ENCODE measurements at places on chromosomes 3 and 15.

- no peak for DNase-seq
Observed at GRCh38 chr15:100668348-100668745, 66.0 kb downstream of the ASB7 start.

- no peak for DNase-seq
Observed at GRCh38 chr3:183553334-183554026, 2.0 kb downstream of the KLHL6 start.

DNA sequence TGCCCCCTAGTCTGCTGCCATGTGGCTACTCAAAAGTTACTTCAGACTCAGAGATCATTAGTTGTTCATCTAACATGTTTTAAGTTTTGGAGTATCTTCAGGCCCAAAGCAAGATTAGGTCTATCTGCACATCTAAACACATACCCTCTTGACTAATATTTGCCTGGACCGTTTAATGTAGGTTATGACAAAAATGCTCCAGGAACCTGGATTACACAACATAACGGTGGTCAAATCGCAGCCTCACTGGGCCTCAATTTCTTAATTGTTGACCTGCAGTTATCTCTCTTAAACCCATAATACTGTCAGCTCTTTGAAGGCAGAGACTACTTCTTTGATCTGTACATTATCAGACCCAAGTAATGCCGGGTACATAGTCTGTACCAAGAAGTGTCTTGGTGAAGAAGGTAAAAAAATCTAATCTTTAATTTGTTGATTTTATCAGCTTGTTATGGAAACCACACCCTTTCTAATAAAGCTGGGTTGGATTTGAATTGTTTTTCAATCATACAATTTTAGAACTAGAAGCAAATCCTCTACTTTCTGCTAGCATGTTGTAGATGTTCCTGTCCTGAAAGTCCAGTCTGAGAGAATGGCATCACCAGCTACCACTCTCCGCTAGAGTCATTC, 3.6 kb downstream of the SNRK start:
- no peak for DNase-seq

- DNase-seq, result no peak
Observed at GRCh38 chr15:98513428-98513986, 134.8 kb upstream of the IGF1R start.

- DNase-seq, result no peak
Observed at GRCh38 chr3:70702132-70702531, 389.7 kb upstream of the MDFIC2 start.

DNA sequence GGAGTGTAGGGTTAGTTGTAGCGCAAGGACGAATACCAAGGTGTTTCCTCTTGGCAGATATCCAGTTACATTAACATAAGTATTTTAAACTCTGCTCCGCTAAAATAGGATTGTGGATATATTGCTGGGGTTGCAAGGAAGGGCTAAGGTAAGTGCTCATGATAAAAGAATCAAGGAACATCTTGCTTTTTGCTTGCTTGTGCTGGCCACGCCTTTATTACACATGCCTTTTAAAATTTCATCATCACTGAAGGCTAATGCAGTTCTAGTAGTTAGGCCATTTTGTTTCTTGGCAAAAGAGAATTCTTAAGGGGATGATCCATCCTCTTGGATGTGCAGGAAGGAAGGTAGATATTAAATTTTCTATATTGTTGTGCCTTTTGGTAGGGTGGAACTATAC, 415.6 kb upstream of the TPM1 start:
- DNase-seq, result no peak

- DNase-seq, result no peak
Observed at GRCh38 chr3:46222435-46223161, 14.5 kb upstream of the CCR1 start.

DNA sequence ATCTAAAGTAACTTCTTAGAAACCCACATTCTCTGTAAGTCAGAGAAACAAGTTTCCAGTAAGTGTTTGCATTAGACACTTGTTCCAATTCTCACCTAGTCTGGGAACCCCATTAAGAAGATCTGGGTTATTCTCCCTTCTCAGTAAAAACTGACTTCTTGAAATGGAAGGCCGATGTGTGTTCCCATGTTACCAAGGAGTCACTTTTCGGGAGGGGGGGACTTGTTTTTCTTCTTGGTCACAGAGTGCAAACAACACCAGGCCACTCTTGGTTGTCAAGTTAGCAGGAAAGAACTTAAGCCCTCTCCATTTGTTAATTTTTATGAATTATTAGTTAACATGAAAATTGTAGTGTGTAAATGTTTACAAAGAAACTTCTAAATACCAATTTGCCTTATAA, 55.6 kb downstream of the ITPR1 start:
- no peak for DNase-seq

GRCh38 chr3:126944089-126944965, 38.6 kb upstream of the PLXNA1 start:
- DNase-seq, result no peak

GRCh38 chr3:189853906-189854305, 222.7 kb downstream of the TP63 start:
- DNase-seq, result no peak

- DNase-seq, result no peak
Observed at GRCh38 chr3:168239287-168239686, 143.6 kb upstream of the GOLIM4 start.

DNA sequence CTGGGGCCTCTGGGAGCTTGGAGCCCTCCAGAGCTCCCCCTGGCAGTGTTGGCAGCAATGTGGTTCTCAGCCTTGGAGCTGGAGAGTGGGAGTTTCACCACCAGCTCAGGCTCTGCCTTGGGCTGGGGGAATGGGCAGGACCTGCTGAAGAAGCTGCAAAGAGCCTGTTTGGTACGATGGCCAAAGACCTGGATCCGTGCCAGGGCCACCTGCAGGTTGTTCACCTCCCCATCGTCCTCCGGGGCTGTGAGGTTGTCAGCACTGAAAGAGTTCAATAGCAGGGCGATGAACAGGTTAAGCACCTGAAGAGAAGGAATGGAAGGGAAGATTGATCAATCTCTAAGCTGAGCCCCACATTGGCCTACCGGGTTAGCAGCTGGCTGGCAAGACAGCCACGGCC, 77.3 kb upstream of the SCN5A start:
- no peak for DNase-seq

DNA sequence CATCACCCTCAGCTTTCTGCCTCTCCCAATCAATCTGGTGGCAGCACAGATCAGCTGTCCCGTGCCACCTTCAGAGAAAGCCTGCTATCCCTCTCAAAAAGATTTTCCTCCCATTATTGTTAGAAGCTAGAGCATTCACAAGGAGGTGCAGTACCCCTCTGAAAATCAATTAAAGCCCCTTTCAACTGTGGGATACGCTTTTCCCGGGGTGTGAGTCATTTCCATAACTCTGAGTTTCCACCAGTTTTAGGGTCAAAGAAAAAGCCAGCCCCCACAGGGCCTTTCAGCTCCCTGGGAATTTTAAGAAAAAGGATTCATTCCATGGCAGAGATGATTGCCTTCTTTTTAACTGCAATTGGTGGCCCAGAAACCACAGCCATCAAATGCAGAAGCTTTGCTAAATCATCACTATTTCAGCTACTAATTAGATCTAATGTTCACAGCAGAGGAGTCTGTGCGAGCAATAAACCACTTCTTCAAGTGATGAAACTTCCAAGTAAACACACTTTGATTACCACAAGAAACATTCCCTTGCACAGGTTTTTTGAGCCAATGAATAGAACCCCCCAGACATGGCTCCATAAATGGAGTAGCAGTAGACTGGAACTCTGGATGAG, 270.0 kb upstream of the TPRG1 start:
- DNase-seq, result peak; percentile 36

DNA sequence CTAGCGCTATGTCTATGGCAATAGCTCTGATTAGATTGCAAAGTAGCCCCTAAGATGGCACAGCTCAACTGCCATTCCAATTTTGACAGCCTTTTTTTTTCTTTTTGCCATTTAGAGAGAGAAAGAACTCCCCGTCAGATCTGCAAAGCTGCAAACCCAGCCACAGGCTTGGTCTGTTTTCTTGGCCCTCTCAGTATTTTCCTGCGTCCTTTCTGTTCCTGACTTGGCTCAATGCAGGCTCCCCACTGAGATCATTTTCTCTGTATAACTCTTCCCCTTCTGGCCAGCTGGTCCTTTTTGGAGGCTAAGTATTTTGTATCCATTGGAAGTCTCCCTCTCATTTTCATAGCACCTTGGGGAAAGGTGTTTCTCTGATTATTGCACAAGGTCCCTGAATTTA, 386.7 kb downstream of the UNC13C start:
- no peak for DNase-seq

- DNase-seq, result no peak
Observed at GRCh38 chr3:102374863-102375634, 59.8 kb upstream of the ZPLD1 start.

- DNase-seq, result peak; percentile 21
Observed at GRCh38 chr3:133136114-133137041, 98.2 kb downstream of the TMEM108 start.

GRCh38 chr3:120661106-120661905, 20.7 kb downstream of the HGD start:
- DNase-seq, result peak; percentile 43

DNA sequence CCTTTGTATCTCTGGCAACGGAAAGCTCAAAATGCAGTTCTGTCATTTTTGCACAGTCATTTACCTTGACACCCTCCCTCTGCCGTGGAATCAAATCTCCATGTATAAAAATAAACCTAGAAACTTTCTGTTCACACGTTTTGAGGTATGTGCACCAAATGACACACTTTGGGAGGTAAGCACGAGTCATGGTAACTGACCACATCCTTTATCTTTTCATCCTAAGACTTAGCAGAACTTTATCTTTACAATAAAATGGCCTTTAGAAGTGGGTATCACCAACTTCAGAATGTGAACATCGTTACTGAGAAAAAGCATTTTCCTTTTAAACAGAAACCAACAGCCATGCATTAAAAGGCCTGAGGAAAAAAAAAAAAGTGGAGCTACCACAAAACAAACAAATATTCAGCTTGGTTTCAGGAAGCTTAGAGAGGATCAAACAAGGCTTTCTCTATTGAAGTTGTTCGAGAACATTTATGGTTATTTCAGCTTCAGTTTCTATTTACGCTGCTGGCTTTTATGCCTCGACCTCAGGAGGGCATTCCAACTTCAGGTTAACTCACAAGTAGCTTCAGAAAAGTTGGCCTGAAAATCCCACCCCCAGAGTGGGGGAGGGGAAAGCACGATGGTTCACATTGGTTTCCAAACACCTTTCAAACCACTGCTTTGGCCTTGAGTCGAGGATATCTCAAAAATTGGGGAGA, 171.1 kb upstream of the ICE2 start:
- peak; percentile 27 for DNase-seq

- no peak for DNase-seq
Observed at GRCh38 chr3:41356775-41357174, 157.5 kb downstream of the CTNNB1 start.

GRCh38 chr3:186471771-186472170, 72.4 kb downstream of the CRYGS start:
- DNase-seq, result no peak

DNA sequence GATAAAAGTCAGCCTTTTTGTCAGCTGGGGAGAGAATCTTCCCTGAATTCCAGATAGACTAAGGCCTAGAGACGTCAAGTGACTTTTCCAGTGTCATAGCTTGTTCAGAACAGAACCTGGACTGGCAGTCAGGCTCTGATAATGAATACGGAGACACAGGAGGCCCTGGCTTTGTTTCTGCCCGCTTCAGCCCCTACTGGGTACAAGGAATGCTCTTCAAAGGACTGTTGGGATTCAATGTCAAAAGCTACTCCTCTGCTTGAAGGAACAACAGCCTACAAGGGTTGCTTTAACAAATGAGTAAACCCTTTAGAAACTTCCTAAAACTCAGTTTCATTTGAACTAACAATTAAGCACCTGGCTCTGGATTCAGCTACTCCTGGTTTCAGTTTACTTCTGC, 412.3 kb downstream of the OXSM start:
- no peak for DNase-seq

DNA sequence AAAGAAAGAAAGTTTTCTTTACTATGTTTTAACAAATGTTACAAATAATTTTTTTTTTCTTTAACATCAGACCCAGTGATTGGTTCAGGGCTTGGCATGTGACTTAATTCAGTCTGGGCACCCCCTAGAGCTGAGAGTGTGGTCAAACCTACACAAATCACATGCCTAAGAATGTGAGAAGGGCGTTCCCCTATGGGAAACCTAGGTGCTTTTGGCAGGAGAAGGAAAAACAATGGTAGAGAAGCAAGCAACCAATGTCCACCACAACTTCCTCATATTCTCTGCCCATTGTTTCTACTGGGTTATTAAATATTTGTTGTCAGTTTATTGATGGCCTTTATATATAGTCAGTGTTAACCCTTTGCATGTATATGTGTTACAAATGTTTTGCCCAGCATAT, 21.4 kb upstream of the PIAS1 start:
- DNase-seq, result no peak

DNA sequence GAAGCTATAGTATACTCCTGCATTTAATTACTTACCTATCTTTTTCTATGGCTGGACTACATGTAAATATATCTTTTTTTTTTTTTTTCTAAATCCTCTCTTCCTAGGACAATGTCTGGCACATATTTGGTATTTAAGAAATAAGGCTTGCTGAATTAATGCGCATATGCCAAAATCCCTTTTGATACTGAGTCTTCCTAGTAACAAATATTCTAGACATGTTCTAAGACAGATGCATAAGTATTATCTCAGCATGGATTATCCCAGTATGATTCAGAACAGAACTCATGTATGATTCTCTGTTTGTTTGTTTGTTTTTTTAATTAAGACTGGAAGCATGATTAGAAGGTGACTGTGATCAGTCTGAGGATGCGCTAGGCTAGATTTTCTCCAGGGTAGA, 249.8 kb upstream of the ZNF717 start:
- DNase-seq, result no peak

DNA sequence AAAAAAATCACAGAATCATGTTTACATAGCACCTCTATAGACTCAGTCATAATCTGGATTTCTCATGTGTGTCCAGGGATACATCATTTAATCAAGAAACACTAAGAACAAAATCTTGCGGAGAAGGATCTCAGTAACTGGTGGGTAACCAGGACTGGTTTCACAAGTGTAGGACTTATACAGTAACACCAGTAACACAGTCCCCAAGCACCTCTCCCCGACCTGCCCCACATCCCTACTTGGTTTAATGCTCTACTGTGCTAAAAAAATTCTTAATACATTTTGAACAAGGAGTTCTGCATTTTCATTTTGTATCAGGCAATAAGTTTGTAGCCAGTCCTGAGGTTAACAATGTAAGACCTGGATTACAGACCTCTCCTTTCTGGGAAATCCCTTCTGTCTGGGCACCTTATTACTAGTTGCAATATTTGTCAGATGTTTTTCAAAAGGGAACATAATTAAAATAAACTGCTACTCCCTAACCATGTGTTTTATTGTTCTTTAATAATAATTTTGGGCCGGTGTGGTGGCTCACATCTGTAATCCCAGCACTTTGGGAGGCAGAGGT, 57.6 kb upstream of the BBX start:
- no peak for DNase-seq

GRCh38 chr3:12316253-12316652, 27.4 kb downstream of the PPARG start:
- DNase-seq, result no peak

DNA sequence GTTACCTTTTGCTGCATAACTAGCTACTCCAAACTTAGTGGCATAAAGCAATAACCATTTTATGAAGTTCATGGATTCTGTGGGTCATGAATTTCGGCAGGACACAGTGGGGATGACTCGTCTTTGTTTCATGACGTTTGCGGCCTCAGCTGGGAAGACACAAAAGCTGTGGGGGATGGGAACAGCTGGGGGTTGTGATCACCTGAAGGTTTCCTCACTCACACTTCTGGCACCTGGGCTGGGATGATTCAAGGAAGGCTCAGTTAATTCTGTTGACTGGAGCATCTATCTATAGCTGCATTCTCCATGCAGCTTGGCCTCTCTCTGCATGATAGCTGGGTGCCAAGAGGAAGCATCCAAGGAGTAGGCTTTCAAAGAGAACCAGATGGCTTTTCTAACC, 332.8 kb downstream of the ULK4 start:
- DNase-seq, result no peak
